Stimulated activated effector memory CD8-positive, alpha-beta T cell treated with anti-CD3 and anti-CD28 coated beads, Interleukin-12 subunit alpha, Interleukin-12 subunit beta, amount 100 ng/mL, for 72 hours (primary cell): ENCODE measurements at places on chromosomes 7 and 10.

- DNase-seq, result no peak
Observed at GRCh38 chr7:69864822-69865221, 266.5 kb downstream of the AUTS2 start.

DNA sequence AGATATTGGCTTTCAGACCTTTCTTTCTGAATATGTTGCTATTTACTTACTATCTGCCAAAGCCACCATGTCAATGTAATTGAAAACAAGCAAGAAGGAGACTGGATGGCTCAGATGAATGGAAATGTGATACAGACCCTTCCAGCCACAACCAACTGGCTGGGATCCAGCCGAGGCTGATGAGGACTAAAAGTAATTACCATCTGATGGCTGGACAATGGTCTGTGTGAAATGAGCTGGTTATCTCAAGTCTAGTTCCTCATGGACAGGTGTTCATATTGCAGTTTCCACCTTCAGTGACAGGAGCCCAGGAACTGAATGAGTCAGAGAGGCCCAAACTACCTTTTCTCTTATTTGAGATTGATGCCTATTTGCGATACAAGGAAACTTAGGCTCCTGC is 267.5 kb downstream of the GATA3 start:
- peak; percentile 41 for DNase-seq

GRCh38 chr7:106042196-106042611 is 69.9 kb downstream of the SYPL1 start:
- no peak for DNase-seq

- DNase-seq, result no peak
Observed at GRCh38 chr7:31761646-31762045, 74.6 kb downstream of the PPP1R17 start.

DNA sequence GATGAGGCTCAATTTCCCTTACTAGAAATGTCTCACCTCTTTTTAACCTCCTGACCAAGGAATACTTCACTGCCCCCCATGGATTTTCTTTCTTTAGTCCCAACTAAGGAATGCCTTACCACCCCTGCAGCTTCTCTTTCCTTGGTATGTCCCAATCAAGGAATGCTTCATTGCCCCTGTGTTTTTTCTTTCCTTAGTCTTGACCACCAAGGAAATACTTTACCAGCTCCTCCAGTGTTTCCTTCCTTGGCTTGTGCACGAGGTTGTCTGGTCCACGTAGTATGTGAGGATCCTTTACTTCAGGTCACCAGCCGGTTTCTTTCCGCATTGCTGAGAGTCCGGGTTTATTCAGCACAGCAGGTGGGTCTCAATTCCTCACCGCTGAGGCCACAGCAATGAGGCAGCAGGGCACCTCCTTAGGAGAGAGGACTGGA is 59.3 kb downstream of the CYP2C9 start:
- no peak for DNase-seq

DNA sequence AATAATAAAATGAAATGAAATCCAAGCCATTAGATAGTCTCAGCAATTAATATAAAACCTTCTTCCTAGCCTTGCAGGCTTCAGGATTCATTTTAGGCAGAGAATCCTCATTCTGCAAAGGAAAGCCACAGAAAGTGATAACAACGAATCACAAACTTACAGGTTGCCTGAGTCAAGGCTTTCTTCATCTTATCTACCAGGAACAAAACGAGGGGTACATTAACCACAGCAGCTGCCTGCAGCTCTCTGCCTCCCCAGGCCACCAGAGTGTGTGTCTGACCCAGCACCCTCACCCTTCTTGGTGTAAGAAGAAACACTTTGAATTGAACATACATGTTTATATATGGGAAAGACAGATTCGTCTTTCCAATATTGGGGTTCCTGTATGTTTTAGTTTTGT is 12.5 kb upstream of the TNS3 start:
- DNase-seq, result no peak
